ENCODE measurements at places on chromosomes 16 and 17. TPM values are rescaled to one million over a fixed set of nuclear protein-coding genes. Genes with fewer than 3 reads are reported as not detected.
A peak's percentile ranks its signal among the peaks of the same experiment; 100 is the strongest.

DNA sequence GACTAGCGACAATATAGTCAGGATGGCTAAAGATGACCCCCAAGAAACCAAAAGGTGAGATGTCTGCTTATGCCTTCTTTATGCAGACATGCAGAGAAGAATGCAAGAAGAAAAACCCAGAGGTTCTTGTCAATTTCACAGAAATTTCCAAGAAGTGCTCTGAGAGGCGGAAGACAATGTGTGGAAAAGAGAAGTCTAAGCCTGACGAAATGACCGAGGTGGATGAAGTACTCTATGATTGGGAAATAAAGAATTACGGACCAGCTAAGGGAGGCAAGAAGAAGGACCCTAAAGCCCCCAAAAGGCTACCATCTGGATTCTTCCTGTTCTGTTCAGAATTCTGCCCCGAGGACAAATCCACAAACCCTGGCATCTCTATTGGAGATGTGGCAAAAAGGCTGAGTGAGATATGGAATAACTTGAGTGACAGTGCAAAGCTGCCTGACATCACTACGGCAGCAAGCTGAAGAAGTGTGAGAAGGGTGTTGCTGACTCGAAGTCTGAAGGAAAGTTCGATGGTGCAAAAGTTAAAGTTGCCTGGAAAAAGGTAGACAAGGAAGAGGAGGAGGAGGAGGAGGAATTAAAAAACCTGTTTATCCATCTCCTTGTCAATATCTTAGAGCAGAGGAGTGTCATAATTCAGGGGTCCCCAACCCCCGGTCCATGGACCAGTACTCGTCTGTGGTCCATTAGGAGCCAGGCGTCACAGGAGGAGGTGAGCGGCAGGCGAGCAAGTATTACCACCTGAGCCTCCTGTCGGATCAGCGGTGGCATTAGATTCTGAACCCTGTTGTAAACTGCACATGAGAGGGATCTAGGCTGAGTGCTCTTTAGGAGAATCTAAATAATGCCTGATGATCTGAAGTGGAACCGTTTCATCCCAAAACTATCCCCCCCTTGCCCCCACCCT is 25.1 kb upstream of the ADGRG1 start:
- no peak for DNase-seq

- DNase-seq = no peak
Measured at GRCh38 chr17:39104046-39104445, 47.4 kb downstream of the PLXDC1 start.

The KRT32 gene
- total RNA-seq = not detected

GRCh38 chr17:49108318-49108717 is 24.3 kb upstream of the B4GALNT2 start:
- no peak for DNase-seq

The HSPB9 gene
- not detected for total RNA-seq

- DNase-seq = no peak
Measured at GRCh38 chr16:48446534-48446920, 61.3 kb upstream of the SIAH1 start.

DNA sequence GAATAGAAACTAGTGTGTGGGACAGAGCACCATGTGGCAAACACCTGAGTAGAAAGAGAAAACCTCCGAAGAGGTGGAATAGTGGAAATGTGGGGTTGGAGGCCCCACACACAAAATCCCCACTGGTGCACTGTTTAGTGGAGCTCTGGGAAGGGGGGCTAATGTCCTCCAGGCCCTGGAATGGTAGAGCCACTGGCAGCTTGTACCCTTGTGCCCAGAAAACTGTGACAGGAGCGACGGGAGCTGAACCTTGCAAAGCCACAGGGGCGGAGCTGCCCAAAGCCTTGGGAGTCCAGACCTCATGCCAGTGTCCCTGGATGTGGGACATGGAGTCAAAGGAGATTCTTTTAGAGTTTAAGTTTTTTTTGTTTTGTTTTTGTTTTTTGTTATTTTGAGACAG is 50.6 kb downstream of the RNF112 start:
- no peak for DNase-seq

DNA sequence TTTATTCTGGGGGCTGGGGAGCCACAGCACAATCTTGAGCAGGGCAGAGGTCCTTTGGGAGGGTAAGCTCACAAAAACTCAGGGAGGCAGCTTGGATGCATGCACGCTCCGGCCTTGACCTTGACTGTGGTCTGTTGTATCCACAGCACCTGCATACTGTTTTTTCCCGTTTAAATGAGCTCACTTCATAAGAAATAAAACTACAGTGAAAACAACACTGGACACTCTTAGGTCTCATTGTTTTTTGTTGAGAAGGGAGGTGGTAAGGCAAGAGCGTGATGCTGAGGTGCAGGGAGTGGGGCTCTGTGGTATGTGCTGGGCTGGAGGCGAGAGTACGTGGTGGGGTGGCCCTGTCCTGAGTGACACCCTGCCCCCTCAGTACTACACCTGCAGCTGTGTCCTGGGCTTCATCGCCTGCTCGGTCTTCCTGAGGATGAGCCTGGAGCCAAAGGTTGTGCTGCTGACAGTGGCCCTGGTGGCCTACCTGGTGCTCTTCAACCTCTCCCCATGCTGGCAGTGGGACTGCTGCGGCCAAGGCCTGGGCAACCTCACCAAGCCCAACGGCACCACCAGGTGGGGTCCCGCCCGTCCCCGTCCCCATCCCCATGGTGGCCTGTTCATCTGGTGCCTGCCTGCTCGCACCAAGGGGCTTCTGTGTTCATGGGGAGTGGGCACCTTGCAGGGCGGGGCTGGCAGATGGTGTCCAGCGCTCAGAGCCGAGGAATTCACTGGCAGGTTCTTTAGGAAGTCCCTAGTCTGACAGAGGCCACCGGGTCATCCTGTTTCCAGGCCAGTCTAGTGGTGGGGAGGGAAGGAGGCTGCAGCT is 44.2 kb downstream of the ADCY7 start:
- no peak for DNase-seq

- no peak for DNase-seq
Measured at GRCh38 chr16:14193316-14193871, 122.3 kb downstream of the MRTFB start.

DNA sequence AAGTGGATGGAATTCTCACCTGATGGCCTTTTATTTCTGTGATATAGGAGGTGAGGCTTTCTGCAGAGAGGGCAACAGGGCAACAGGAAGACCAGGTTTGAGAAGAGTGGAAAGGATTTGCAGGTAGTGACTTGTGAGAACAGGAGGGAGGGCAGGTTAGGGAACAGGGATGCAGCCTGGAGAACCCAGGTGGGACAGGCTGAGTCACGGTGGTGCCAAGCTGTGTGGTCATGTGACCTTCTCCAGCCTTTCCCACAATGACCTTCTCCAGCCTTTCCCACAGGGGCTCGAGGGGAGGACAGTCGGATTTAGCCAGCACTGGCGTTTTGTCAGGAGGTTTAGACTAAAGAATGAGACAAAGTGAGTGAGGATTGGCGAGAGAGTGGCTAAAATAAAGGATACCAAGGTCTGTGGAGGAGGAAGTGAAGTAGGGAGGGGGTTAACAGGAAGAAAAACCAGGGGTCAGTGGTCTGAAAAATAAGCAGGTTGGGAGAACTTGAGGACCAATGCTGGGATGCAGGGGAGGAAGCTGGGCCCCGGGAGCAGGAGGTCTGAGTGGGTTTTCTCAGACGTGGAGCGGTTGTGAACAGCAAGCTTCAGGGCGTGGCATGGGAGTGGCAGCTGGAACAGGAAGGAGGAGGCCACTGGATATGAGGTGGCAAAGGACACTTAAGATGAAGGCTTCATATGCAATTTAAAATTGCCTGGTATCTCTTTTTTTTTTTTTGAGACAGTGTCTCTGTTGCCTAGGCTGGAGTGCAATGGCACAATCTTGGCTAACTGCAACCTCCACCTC is 37.7 kb downstream of the DNAH2 start:
- no peak for DNase-seq

GRCh38 chr16:83895942-83896341 is 3.0 kb upstream of the MLYCD start:
- no peak for DNase-seq

DNA sequence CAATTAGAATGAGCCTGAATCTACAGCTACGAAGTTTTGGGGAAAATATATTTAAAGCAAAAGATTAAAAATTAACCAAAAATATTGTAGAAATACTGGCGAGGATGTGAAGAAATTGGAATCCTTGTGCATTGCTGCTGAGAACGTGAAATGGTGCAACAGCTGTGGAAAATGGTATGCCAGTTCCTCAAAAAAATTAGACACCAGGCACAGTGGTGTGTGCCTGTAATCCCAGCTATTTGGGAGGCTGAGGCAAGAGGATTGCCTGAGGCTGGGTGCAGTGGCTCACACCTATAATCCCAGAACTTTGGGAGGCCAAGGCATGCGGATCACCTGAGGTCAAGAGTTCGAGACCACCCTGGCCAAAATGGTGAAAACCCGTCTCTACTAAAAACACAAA is 119.9 kb upstream of the TMEM97 start:
- DNase-seq = no peak

DNA sequence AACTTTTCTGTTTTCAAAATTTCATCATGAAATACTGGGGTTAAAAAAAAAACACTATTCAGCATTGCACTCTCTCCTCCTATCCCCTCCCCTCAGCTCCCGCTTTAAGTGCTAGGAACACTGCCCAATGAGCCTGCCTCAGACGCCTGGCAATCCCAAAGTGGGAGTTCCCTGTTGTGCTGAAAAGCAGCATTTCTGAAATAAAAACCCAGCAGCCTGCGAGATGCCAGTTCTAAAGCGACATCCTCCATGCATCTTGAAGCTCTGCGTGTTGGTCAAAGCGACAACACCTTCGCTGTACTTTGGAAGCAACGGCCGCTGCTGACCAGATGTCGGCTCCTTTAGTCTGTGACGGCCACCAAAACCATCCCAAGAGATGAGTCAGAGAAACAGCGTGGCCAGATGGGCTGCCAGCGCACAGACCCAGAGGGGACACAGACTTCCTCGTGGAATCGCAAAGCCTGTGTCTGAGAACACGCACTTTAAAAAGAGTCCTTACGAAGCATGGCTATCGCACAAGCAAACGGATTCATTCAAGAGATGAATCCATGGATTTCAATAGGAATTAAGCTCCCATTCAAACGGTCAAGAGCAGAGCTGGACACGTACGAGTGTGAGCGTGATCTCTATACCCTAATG is 32.8 kb downstream of the FBXO31 start:
- no peak for DNase-seq

DNA sequence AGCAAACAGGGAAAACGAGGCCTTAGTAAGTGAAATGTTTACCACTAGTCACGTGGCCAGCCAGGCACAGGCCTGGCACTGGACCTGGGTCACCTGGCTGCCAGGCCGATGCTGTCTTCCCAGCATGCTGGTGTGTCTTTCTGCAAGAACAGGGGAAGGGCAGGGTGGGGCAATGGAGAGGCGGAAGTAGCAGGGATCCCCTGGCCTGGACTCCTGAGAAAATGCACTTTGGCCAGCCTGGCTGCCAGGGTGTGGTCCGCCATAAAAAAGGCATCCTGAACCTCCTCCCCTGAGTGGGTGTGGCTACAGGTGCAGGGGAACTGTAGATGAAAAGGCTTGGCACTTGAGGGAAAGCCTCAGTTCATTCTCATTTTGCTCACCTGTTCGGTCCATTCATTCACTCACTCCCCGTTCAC is 1.0 kb upstream of the ANKRD40CL start:
- peak; percentile 97 for DNase-seq

The GPR142 gene
- 1.3 TPM for total RNA-seq

DNA sequence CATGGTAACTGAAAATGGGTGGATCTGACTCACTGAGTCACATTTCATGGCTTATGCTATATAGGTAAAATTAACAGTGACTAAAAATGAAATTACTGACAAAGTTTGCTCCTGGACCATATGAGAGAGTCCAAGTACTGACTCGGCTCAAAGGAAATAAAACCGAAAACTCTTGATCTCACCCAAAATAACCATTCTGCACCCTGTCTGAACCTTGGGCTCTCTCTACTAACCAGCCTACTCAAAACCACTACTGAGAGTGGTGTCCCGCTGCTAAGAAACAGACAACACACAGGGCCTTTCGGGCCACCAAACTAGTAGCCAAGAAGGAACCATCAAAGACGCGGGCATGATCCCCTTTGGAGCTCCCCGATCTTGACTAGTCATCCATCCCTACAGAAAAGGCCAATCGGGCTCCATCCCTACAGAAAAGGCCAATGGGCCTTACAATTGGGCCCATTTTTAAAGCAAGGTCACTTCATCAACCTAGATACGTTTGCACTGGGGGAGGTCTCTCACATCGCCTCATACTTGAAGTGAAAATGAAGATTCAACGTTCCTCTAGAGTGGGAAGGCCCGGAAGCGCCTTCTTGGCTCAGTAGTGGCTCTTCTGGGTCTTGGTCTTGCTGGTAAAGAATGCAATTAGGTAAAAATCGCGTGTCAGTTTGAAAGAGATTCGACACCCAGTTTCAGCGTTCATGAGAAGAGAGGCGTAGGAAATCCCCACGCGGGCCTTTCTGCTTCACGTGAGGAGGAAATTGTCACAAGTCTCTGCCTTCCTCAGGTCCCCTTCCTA is 720 bp upstream of the ZPBP2 start:
- DNase-seq = no peak

The DPEP3 gene
- not detected for total RNA-seq

DNA sequence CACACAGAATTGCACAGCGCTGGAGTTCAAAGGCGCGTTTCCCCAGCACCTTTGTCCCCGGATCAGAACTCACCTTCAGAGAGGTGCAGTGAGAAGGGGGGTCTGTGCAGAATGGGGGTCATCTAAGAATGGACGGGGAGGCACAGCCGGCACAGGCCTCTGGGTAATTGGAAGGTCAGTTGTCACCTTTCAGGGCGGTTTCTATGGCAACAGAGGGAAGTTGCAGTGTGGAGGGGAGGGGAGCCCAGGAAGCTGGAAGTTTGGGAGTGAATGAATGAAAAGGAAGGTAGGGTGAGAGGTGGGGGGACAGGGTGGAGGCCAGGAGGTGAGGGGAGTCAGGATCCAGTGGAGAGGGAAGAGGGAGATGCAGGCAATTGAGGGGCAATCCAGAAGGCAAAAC is 12.4 kb upstream of the KCNG4 start:
- no peak for DNase-seq

GRCh38 chr16:61313931-61314330 is 722.3 kb downstream of the CDH8 start:
- DNase-seq = no peak

The CLEC10A gene
- total RNA-seq = not detected

Data from HT-29 (cell line).